T-helper 1 cell (primary cell): ENCODE measurements at places on chromosomes 6 and 20.

DNA sequence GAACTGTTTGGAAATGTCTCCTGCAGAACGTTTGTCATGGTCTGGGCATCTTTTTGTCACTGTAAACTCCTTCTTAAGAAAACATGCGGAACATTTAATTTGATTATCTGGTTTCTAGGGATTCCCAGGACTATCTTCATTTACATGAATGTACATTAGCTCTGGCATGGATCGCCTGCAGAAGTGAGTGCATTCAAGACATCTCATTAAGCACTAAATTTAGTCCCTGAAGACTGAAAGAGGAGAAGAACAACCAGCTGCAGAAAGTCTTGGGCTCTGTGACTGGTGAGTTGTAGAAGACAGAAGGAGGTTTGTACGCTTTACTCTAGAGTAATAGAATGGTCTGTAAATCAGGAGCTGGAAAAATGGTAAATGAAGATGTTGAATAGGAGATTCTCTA, 540.7 kb downstream of the BCKDHB start:
- DNase-seq = no peak

- DNase-seq = no peak
Observed at GRCh38 chr6:140572129-140572528, 1197.7 kb upstream of the CITED2 start.

DNA sequence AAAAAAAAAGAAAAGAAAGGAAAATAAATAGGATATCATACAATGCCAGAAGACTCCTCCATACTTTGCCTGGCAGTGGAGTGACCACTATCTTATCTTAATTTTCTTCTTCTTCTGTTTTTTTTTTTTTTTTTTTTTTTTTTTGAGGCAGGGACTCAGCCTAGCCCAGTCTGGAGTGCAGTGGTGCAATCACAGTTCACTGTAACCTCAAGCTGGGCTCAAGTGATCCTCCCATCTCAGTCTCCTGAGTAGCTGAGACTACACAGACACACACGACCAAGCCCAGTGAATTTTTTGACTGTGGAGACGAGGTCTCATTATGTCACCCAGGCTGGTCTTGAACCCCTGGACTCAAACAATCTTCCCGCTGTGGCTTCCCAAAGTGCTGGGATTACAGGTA, 17.1 kb upstream of the MMP9 start:
- no peak for DNase-seq

GRCh38 chr20:44087857-44088120, 99.2 kb downstream of the JPH2 start:
- no peak for DNase-seq

DNA sequence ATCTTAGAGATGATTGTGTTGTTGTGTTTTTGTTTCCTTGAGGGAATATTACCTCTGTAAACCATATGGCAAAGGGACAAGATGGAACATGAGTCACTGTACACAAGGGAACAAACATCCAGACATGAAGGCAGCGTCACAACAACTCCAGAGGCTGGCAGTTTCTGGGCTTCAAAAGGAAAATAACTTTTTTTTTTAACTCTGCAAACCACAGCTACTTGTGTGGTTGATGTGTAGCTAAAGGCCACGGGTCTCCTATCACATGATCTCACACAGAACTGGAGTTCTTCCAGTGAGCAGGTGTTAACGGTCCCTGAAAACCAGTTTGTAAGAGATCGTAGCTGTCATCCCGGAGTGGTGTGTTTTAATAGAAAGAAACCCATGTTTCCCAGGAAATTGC, 33.2 kb upstream of the HBS1L start:
- peak; percentile 30 for DNase-seq

DNA sequence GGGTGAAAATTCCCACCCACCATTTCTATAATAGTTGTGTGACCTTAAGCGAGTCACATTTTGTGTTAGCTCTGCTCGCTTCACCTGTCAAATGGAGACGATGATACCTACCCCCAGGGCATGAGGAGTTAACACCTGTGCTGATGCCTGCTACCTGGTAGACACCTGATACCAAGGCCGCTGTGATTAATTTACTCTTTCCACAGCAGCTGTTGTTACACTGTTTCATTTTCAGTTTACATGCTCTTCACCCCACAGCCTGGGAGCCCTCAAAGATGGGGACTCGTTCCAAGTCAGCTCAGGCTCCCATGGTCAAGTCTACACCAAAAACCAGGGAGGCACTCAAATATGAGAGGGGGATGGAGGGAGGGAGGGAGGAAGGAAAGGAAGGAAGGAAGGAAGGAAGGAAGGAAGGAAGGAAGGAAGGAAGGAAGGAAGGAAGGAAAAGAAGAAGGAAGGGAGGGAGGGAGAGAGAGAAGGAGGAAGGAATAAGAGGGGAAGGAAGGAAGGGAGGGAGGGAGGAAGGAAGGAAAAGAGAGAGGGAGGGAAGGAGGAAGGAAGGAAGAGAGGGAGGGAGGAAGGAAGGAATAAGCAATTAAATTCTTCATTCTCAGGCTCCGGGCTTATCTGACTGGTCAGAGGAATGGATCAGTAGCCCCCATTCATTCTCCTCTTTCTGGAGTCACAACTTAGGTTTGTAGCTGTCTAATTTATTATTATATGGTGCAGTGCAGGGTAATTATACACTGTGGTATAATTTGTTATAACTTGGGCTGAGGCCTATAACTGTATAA, 40.9 kb downstream of the PDYN start:
- no peak for DNase-seq

GRCh38 chr6:144364782-144365181, 79.6 kb downstream of the UTRN start:
- no peak for DNase-seq

DNA sequence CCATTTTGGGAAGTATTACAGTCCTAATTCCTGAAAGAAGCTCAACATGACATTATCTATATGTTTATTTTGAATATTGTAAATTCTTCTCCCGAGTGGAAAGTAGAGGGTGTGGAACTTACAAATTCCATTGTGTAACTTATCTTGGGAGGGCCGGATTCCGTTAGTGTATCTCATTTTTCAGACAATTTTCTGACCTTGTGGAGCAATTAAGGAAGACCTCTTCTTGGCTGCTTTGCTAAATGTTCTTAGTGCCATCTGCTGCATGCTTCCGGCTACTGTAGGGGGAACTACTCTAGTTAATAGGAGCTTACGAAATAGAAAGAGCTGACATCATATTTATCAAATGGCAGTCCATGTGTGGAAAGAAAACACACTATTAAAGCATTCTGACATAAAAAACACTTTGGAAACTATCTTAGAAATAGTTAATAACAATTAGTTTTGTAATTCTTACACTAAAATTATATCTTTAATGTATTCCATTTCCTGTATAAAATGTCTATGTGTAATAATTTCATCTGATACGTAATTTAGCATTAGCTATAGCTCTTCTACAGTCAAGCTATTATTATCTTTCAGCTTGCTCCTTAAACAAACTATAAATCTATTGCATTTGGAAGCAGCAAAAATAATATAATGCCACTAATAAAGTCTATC, 41.5 kb upstream of the KCNQ5 start:
- DNase-seq = no peak

DNA sequence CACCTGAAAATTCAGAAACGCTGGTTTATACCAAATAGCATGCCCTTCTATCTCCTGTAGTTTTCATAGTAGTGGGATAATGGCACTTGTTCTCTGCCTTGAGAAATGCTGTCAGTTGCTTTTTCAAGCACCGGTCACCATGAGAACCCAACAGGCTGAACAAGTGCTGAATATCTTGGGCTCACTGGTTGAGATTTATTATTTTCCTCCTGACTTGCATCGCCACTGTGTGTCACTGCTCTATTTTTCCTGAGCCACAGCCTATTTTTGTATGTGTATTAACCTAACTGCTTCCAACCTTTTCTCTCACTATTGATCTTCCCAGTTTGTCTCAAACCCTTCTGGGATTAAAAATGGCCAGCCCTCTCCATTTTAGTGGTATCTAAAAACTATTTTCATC, 71.9 kb downstream of the OPN5 start:
- no peak for DNase-seq

GRCh38 chr6:111631018-111631417, 25.3 kb upstream of the TRAF3IP2 start:
- DNase-seq = no peak

- DNase-seq = no peak
Observed at GRCh38 chr6:166813461-166813860, 142.9 kb downstream of the RNASET2 start.

GRCh38 chr6:143196525-143197225, 136.0 kb downstream of the AIG1 start:
- no peak for DNase-seq

- no peak for DNase-seq
Observed at GRCh38 chr6:7148100-7148822, 40.5 kb downstream of the RREB1 start.

DNA sequence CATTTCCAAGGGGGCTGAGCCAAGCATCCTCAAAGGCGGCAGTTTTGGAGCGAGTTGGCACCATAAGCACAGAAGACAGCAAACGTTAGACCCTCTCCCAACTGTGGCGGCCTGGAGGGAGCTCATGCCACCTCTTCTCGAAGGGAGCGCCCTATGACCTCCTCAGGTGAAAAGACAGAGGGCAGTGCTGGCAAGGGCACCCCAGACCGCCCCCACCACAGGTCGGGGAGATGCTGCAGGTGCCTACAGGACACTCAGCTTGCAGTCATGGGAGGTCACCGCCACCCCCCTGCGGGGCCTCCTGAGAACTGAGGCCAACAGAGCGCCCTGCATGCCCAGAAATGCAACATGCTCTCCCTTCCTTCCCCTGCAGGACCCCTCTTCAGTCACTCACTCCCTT, 45.1 kb upstream of the BHLHE23 start:
- DNase-seq = no peak

DNA sequence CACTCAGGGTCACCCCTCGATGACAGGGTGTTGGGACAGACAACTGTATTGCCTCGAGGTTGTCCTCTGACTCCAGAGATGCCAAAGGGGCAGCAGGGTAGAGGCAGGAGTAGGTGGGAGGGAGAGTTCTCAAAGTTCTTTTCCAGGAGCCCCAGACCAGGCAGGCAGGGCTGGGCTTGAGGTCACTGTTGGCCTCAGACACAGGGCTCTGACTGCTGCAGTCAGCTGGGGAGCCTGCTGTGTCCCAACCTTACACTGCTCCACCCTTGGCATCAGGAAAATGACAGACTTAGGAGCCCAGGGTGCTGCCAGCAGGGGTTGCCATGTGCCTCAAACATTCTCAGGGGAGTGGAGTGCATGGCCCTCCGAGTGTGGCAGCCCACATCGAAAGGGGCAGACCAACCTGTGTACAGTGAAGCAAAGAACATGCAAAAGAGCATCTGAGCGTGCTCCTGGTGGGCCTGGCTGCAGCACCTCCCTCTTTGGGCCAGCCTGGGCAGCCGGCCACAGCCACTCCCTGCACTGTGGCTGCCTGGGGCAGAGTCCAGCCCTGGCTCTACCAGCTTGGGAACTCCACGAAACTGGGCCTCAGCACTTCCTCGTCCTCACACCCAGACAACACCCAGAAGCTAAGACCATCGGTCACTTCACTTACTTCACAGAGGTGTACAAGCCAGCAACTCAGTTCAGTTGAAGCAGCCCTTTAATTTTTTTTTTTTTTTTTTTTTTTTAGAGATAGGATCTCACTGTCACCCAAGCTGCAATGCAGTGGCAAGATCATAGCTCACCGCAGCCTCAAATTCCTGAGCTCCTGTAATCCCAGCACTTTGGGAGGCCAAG, 24.0 kb downstream of the C6orf132 start:
- no peak for DNase-seq

DNA sequence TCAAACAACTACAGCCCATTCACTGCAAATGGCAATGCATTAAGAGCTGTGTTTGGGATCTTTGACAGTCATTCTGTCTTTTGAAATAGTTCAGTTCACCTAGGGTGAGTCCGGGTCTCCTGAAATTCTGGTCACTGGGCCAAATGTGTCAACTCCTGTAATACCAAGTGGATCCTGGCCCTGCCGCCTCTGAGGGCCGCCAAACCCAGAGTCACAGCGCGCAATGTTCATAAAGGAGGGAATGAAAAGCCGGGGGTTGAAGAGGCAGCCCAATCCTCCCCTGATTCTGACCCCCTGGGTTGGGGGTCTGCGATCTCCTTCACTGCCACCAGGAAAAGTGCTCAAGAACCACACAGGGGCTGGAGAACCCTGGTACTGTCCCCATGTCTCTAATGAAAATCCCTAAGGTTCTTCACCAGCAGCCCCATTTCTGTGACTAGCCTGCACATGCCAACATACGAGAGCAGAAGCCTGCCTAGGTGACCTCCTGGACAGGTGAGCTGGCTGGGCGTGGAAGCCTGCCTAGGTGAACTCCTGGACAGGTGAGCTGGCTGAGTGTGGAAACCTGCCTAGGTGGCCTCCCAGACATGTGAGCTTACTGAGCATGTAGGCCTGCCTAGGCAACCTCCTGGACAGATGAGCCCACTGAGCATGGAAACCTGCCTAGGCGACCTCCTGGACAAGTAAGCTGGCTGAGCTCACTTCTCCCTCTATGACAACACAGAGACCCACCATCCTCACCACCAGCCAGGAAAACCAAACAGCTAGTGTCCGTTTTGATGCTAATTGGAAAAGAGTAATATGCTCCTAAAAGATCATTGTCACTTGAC, 16.1 kb upstream of the APMAP start:
- DNase-seq = no peak

GRCh38 chr6:26507658-26508057, 7.6 kb downstream of the BTN1A1 start:
- no peak for DNase-seq

DNA sequence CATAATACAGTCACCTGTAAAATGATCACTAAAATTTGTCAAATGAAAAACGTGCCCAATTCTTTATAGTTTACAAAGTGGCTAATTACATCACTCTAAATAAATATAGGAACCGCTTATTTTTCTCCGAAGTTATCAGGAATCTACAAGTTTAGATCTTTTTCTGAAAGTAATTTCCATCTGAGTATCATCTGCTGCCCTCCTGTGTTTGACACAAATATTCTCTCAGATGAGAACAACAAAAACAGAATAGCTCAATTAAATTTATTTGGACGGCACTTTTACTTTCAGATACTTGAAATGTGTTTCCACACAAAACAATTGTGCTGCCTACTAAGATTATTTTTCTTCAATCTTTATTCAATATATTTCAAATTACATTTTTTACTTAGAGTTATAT, 5.0 kb downstream of the SF3B5 start:
- no peak for DNase-seq

- DNase-seq = no peak
Observed at GRCh38 chr20:9334866-9335265, 179.5 kb upstream of the LAMP5 start.

DNA sequence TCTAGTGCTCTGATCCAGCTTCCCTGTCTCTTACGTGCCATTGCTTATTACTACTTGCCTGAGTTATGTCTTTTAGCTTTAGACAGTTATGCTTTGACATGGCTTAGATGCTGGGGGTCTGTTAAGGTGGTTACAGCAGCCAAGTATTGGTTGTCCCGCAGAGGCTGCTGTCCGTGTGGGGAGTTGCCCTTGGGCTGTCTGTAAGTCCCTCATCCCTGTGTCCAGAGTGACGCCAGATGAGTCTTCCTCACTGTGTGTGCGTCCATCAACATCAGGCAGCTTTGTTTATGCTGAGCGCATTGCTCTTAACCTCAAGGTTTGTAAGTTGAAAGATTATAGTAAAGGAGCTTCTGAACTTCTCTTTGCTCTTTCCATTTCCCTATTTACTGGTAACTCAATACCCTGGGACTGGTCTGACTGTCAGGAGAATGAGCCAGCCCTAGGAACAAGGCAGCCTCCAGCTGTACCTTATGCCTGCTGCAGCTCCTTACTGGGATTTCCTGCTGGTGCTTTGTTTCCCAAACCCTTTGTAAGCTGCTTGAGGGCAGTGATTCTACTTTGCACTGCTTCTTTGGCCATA, 7.2 kb downstream of the FAM120B start:
- no peak for DNase-seq
